ENCODE measurements at places on chromosomes 11 and 22.
A peak's percentile ranks its signal among the peaks of the same experiment; 100 is the strongest.

- no peak for DNase-seq
Measured at GRCh38 chr22:28873183-28873963, 10.0 kb upstream of the ZNRF3 start.

- DNase-seq, result no peak
Measured at GRCh38 chr22:30267382-30268302, 991 bp upstream of the OSM start.

GRCh38 chr22:35746248-35746647 is 28.6 kb downstream of the APOL5 start:
- DNase-seq, result no peak

- no peak for DNase-seq
Measured at GRCh38 chr11:90997241-90997640, 774.4 kb upstream of the CHORDC1 start.

DNA sequence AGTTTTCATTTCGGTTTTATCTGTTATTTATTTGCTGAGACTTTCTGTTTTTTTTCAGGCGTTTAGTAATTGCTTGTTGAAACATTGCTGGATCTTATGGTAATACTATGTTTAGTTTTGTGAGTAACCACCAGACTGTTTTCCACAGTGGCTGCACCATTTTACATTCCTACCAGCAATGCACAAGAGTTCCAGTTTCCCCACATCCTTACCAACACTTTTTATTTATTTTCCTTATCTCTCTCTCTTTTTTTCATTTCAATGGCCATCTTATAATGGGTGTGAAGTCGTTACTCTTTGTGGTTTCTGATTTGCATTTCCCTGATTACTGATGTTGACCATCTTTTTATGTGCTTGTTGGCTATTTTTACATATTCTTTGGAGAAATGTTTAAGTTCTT is 23.7 kb downstream of the USP47 start:
- DNase-seq, result no peak

DNA sequence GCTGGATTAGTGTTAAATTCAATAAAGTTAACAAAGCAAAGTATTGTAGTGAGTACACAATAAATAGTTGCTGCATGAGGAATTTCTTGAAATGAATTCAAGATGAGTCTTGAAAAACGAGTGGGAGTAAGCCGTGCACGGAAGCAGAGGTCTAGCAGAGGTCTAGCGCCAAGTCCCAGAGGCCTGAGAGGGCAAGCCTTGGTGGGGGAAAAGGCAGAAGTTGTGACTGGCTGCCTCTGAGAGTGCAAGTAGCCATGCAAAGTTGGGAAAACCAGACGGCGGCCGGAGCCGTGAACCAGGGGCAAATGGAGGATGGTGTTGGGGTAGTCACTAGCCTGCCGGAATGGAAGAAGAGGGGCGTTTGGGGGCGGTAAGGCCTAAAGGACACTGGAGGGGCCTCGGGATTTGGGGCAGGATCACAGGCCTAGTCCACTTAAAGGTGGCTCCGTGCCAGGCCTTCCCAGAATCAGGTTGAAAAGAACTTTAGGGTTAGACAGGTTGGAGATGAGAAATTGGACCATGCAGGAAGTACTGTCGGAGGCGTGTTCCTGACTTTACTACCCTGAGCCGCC is 379 bp upstream of the SLC3A2 start:
- peak; percentile 36 for DNase-seq

- DNase-seq, result no peak
Measured at GRCh38 chr11:7612661-7613393, 60.5 kb downstream of the CYB5R2 start.

GRCh38 chr11:20031155-20032001 is 128.9 kb downstream of the DBX1 start:
- DNase-seq, result no peak

GRCh38 chr11:83219095-83219494 is 25.6 kb downstream of the ANKRD42 start:
- DNase-seq, result no peak

GRCh38 chr11:36371181-36371580 is 75.1 kb downstream of the PRR5L start:
- no peak for DNase-seq

DNA sequence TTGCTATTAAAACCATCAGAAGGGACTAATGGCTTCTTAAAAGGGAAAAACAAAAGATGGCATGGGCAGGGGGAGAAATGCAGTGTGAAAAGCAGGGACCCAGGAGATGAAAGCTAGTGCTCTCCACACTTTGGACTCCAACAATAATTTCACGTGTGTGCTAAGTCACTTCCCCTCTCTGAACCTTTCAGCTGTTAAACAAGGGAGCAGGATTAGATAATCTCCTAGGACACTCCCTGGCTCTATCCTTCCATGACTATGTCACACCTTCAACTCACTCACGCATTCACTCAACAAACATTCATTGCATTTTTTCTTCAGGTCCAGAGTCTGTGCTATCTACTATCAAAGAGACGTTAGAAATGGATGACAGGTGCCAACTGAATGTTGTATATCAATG is 88.7 kb downstream of the SYN3 start:
- DNase-seq, result no peak

GRCh38 chr11:3120071-3120792 is 44.9 kb downstream of the OSBPL5 start:
- DNase-seq, result no peak

DNA sequence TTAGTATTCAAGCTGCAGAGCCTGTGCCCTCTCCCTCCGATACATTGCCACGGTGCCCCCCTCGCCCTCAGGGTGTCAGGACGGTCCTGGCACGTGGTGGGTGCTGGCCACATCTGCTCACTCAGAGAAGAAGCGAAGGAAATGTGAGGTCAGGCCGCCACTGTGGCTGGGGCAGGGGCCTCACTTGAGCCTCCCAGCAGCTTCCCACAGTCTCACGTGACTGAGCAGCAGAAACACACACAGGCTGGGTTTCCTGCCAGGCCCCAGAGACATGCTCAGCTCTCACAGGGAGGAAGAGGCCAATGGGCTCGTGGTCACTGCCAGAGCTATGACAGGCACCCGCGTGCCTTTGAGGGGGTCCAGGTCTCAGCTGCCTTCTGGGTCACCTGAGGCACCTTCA is 37.9 kb upstream of the PRR5 start:
- no peak for DNase-seq

GRCh38 chr11:2131371-2132236 is 7.6 kb downstream of the IGF2 start:
- DNase-seq, result no peak

- no peak for DNase-seq
Measured at GRCh38 chr22:17106785-17107546, 14.2 kb downstream of the TMEM121B start.

DNA sequence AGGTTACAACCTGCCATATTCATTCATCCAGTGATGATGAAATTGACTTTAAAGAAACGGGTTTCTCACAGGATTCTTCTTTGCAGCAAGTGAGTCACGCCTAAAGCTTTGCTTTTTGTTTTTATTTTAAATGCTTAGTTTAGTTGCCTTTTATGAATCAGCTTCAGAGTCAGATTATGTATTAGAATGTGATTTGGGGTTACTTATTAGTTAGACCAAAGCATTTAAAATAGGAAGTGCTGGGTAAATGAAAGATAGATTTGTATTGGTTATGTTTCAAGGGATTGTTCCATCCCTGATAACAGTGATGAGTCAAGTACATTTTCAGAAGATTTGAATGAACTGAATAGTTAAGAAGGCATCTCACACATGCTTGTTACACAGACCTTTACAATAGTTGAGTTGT is 101.3 kb upstream of the GAL start:
- DNase-seq, result no peak

- DNase-seq, result no peak
Measured at GRCh38 chr22:35197886-35198285, 59.4 kb upstream of the HMGXB4 start.

DNA sequence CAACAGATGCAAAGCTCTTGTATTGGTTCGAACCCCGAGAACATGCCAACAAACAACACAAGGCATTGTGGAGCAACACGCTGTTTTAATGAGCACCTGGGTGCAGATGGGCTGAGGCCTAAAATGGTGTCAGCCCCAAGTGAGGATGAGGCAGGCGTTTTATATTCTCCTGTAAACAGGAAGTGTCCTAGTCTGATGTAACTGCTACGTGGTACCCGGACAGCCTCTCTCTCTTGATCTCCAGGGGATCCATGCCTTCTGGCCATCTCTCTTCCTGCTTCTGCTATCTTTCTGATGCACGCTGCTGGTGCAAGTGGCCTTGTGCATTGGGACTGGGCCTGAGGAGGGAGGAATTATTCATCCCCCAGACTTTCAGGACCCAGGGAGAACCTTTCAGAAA is 19.4 kb upstream of the VSTM5 start:
- DNase-seq, result no peak

DNA sequence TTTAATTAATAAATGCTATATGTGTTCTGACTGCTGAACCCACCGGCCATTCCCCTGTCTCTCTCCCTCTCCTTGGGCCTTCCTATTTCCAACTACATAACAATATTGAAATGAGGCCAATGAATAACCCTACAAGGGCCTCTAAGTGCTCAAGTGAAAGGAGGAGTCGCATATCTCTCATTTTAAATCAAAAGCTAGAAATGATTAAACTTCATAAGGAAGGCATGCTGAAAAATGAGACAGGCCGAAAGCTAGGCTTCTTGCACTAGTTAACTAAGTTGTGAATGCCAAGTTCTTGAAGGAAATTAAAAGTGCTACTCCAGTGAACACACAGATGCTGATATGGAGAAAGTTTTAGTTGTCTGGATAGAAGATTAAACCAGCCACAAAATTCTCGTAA is 109.2 kb downstream of the TSPAN18 start:
- no peak for DNase-seq

GRCh38 chr11:61488651-61489291 is 19.8 kb upstream of the LRRC10B start:
- no peak for DNase-seq

- DNase-seq, result no peak
Measured at GRCh38 chr11:5307256-5308019, 5.7 kb upstream of the OR51B4 start.

- no peak for DNase-seq
Measured at GRCh38 chr11:117670443-117670842, 126.6 kb downstream of the DSCAML1 start.

DNA sequence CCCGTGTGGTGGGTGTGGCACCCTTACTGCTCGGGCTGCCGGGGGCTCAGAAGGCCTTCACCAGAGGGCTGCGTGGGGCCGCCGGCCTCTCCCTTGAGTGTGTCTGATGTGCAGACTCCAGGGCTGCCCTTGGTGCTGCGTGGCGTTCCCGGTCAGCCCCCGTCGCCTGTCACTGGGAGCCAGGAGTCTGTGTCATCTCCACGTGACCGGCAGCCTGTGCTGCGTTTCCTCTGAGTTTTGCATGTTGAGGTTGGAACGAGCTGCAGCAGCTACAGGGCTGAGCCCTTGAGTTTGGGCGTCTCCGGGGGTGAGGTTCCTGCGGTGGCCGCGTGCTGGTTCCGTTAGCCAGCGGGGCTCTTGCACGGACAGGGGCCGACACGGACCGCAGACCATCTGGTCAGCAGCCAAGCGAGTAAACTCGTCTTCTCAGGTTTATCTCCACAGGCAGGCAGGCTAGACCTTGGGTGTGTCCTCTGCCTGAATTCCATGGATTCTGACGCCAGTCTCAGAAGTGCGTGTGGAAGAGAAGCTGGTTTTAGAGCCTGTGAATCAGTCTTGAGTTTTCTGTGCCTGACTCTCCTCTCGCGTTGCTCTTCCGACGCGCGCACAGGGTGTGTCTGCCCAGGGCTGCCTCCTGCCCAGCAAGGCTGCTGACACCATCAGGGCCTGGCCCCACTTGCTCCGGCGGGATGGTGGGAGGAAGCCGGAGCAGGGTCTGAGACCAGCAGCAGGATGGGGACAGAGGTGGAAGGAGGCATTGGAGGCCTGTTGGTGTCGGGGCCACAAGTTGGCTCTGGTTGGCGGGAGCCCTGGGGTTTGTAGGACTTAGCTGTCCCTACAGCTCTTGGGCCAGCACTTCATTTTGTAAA is 10.5 kb downstream of the PTDSS2 start:
- no peak for DNase-seq

DNA sequence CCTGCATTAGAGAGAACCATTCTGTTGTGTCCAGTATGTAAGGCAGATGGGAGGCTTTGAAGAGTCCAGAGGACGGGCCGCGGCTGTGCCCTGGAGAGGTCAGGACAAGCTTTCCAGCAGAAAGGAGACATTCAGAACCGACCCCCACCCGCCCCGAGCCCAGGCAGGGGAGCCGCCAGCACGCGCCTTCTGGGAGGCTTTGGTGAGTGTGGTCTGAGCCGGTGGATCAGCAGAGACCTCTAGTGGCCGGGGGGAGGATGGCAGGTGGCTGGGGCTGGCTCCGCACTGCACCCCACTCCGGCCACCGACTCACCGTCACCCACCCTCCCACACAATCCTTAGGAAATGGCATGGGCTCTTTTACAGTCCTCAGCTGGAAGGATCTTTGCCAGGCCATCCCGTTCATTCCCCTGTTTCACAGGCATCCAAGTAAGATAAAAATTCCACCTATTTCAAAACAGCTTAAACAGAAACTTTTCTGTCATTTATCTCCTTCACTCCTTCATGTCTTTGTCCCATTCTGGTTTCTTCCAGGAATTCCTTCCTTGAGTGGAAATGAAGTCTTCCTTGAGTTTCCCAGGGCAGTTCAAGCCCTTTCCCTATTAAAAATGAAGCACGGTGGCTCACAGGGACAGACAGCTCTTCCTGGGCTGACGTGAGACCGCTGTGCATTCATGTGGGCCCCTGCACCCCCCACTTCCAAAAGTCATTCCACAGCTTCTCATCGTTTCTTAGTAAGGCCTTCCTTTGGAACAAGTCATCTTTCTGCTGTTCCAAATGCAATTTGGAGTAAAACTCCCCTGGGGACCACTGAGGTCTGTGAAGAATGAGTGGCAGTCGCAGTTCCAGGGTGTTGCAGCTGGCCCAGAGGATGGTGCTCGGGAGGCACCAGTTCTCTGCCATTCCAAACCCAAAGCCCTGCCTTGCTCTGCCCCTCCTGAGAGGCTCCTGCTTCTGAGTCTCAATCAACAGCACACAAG is 91.0 kb downstream of the FEZ1 start:
- no peak for DNase-seq

DNA sequence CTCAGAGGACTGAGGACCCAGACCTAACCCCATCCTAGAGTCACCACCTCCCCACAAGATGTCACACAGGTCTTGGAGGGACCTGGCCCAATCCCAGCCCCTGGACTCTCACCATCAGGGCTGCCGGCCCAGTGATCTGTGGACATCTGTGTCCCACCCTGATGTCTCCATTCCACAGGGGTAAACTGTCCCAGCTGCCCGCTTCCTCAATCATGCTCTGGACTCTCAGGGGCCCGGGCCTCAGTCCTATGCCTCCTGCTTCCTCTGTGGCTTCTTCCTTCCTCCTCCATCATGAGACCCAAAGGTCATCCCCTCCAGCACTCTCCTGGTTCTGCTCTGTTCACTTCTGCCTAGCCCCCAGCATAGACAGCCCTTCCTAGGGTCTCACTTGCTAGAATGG is 32.2 kb downstream of the ARAP1 start:
- DNase-seq, result no peak

- DNase-seq, result no peak
Measured at GRCh38 chr11:2689651-2690575, 9.9 kb downstream of the KCNQ1OT1 start.

GRCh38 chr22:27804470-27805297 is 3.1 kb upstream of the MN1 start:
- no peak for DNase-seq

DNA sequence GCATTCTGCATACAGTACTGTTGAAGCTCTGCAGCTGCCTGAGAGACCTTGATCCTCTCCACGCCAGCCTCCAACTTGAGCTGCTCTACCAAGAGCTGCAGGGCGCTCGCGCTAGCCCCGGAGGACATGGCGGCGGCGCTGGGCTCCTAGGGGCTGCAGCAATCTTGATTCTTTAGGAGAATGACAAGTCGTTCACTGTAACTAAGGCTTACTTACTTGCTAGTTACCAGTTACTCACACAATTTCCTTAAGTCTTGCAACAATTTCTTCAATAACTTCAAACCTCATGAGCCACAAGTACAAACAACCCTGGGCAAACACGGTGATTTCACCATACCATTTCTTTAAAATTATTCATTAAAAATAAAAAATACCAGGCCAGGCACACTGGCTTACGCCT is 21.9 kb downstream of the SBF2 start:
- DNase-seq, result no peak
